Activated CD4-positive, alpha-beta memory T cell treated with anti-CD3 and anti-CD28 coated beads for 36 hours (primary cell): ENCODE measurements at places on chromosomes 3 and 15.
A peak's percentile ranks its signal among the peaks of the same experiment; 100 is the strongest.

- peak; percentile 36 for DNase-seq
Measured at GRCh38 chr3:194572944-194573491, 60.2 kb downstream of the TMEM44 start.

- no peak for DNase-seq
Measured at GRCh38 chr3:181568248-181568647, 143.5 kb upstream of the SOX2 start.

DNA sequence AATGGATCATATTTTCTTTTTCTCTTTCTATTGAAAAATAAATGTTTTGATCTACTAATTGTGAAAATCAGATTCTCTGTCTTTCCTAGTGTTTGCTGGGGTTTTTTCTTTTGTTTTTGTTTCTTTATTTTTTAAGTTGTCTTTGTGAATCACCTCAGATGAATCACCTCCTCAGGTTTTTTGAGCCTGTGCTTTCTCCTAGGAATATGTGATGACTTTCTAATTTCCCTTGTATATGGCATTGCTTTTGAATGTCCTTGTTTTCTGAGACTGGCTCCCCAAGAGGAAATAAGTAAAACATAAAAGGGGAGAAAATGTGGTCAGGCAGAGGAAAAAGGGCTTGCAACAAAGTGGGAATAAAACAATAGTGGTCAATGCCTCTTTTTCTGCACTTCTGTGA, 750.0 kb downstream of the ZPLD1 start:
- no peak for DNase-seq

DNA sequence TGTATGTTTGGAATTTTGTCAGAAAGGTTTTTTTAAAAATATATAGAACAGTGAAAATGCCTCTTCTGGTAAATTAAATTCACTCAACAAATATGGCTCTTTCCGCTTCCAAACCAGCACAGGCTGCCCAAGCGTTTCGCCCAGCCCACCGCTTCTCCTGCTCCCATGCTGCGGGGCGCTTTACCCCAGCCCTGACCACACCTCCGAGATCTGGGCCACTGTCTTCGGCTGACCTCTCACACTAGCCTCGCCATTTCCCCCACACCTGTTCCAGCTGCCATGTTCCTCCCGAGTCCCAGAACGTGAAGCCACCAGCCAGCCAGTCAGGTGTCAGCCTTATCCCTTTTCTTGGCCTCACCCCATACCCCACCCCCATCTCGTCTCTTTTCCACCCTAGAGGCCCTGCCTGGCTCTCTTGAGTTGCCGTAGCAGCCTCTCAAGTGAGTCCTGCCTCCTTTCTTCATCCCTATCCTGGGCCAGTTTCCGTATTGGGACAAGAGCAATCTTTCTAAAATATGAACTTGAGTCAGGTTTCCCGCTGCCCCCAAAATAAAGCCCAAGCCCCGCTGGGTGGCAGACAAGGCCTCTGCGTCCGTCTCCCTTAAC, 46.5 kb downstream of the SLC12A8 start:
- no peak for DNase-seq

DNA sequence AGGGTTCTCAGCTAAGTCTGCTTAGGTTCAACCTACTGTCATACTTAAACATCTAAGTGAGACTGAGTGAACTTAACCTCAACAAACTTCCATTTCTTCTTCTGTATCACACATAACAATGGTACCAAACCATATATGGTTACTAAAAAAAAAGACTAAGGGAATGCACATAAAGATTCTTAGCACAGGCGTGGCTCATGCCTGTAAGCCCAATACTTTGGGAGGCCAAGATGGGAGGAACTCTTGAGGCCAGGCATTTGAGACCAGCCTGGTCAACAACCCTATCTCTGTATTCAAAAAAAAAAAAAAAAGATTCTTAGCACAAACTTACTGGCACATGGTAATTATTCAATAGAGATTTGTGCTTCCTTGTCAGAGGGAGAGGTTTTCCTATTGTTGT, 57.9 kb downstream of the ACAP2 start:
- no peak for DNase-seq

- no peak for DNase-seq
Measured at GRCh38 chr3:195187609-195188425, 83.1 kb downstream of the XXYLT1 start.

- no peak for DNase-seq
Measured at GRCh38 chr3:144167634-144168033, 196.0 kb downstream of the DIPK2A start.

DNA sequence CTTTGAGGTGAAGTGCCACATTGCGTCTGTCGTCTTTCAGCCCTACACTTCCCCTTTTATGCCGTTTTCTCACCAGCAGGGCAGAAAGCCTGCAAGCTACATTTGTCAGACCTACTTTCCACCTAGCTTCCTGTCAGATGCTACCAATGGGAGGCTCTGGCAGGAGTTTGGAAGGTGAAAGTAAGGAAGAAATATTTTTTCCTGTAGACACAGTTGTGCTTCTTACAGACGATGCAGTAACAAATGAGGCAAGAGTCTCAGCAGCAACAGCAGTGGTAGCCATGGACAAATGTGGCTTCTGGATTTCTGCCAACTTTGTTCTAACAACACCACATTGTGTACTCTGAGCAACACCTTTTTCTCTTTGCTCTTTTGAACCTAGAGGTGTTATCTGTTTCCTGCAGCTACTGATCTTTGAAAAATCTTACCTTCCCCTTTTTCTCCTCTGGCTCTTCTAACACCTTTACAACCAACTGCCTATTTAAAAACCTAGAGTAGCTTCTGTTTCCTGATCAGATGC, 70.6 kb upstream of the STT3B start:
- peak; percentile 47 for DNase-seq

GRCh38 chr3:80564391-80564790, 796.6 kb upstream of the ROBO1 start:
- no peak for DNase-seq

DNA sequence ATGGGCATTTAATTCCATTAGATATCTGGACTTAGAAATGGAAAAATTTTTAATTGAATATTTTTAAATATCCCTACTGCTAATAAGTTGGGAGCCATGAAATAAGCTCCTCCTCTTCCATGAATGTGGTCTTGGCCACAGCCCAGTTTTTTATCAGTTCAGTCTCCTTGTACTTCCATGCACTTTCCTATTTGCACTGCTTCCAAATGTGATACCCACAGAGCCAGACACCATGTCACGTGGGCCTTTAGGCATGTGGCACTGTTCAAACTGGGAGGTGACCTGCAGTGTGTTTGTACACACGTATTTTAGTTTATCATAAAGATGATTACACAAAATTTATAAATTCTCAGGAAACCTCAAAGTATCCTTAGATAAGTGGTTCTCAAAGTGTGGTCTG, 80.1 kb upstream of the DGKG start:
- DNase-seq: no peak

- DNase-seq: no peak
Measured at GRCh38 chr15:78320183-78320582, 20.0 kb upstream of the CRABP1 start.

- no peak for DNase-seq
Measured at GRCh38 chr15:100355342-100355741, 13.6 kb upstream of the ADAMTS17 start.

GRCh38 chr3:191235331-191236314, 36.6 kb downstream of the OSTN start:
- DNase-seq: no peak

DNA sequence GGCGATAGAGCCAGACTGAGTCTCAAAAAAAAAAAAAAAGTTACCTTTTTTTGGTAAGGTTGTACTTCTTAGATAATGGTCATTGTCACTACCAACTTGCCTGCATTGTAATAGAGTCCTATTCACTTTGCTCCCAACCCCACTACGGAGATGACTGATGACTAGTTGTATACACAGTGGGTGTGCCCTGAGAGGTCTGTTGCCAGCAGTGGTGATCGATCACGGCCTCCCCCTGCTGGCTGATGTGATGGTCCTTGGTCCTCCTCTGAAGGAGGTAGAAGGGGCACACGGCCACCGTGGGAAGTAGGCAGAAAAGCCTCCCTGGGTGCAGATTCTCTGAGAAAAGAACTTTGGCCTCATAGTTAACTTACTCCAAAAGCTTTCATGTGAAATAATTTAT, 10.7 kb downstream of the GCNT3 start:
- DNase-seq: peak; percentile 76

- DNase-seq: no peak
Measured at GRCh38 chr15:59723687-59724346, 34.7 kb upstream of the BNIP2 start.

DNA sequence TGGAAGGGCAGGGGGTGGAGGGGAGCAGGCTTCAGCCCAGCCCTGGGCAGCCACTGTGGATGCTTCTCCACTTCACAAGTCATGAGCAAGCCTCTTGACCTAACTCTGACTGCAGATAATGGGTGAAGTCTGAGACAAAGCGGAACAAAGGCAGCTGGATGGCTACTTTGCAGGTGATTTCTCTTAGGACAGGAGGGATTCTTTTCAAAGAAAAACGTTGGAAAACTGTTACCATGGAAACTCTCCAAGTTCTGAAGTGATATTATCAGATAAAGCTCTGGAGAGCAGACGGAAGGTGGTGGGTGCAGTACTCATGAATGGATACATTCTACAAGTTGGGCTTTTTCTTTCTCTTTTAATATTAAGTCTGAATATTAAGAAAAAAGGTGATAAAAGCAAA, 254.2 kb upstream of the SLCO3A1 start:
- no peak for DNase-seq

- DNase-seq: no peak
Measured at GRCh38 chr15:65196637-65197336, 11.6 kb upstream of the CLPX start.

DNA sequence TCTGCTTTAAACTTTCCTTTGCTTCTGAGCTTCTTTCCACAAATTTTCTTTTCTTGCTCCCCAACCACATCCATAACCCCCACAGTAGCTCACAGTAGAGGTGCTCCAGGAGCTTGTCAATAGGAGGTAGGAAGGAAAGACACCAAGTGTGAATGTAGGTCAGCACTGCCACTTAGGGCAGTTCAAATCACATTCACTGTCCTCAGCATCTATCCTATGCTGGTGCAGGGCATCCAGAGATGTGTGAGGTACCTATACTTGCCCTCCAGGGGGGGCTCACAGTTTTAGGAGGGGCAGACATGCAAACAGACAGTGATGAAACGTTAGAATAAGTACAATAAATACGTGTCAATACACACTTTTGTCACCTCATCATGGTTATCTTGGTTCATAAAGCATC, 1.5 kb upstream of the SPSB4 start:
- peak; percentile 23 for DNase-seq

DNA sequence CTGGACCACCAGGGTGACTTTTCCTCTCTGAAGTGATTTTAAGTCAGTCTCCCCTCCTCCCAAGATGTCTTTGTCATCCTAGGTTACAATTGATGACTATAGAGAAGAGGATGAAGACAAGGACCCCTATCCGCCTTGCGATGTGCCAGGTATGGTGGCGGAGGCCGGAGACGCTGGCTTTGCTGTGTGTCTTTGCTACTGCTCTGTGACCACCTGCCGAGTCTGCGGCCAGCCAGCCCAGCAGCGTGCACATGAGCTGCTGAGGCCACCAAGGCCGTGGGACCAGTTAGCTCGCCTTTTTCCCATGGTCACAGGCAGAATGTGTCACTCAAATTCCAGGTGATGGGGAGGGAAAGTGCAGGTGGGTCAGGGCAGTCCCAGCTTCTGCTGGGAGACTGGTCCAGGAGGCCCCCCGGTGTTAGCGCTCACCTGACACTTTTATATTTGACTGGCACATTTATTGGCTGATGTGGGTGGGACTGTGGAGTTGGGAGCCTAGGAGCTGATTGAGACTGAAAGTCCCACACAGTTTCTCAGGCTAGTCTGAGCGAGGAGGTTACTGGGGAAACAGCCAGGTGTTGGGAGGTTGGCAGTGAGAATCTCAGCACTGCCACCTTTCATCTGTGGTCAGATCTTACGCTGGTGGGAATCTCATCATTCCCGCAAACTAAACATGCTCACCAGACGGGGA, 114.1 kb downstream of the CHDH start:
- no peak for DNase-seq

GRCh38 chr3:132654721-132655120, 4.9 kb downstream of the ACAD11 start:
- DNase-seq: no peak

- no peak for DNase-seq
Measured at GRCh38 chr15:26191193-26191592, 328.1 kb upstream of the ATP10A start.

- no peak for DNase-seq
Measured at GRCh38 chr15:98611808-98612207, 36.5 kb upstream of the IGF1R start.
